Fibroblast of skin of left biceps (primary cell): ENCODE measurements at places on chromosomes 1 and 21.

DNA sequence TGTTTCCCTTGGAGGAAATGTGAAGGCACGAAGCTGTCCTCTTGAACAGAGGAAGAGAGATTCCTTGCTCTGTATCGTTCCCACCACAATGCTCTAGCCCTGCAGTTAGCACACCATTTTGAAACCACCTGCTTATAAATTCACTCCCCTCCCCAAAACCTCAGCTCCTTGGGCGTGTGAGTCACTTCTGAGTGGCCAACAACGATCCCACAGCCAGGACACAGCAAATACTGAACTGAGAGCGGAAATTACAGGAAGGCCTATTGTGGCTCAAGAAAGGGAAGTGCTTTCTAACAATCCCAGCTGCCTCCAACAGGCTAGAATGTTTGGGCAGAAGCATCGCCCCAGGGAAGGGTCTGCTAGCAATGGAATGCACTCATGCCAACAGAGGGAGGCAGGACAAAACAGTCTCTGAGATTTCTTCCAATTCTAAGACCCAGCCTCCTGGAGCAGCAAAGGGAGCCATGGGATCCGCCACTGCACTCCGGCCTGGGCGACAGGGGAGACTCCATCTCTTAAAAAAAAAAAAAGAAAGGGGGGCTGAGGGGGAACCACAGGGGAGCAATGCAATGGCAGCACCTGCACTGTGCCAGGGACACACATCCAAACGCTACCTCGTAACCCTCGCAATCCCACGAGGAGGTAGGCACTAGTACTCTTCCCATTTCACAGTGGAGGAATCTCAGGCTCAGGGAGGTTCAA, 1.9 kb downstream of the TMEM53 start:
- no peak for DNase-seq

DNA sequence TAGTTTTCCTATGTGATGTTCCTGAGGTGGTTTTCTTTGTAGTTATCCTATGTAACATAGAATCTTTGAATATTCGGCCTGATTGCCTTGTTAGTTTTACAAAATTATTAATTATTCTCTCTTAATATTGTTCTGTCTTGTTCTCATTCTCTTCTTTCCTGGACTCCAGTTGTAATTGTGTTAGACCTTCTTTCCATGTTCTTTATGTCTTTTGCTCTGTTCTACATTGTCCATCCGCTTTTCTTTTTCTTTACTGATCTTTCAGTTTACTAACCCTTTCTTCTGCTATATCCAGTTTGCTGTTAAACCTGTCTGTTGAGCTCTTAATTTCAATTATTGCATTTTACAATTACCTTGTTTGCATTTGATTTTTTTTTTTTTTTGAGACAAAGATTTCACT, 89.3 kb downstream of the PEX14 start:
- DNase-seq: no peak

DNA sequence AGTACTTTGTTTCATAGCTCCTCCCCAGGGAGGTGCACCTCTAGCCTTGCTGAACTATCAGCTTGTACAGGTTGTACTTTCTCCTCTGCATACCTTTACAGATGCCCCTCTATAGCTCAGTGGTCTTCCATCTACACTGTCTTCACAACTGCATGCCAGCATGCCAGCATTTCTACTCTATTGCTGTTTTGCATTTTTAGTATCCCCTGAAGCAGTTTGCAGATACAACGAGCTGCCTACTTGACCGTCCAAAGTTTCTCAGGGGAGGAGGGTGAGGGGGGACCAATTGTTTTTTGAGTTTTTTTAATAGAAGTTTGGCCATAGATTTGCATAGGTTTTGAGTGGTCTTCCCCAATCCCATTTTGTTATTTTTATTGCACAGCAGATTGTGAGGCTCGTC, 27.6 kb upstream of the CTH start:
- no peak for DNase-seq

- DNase-seq: no peak
Observed at GRCh38 chr1:41618066-41618825, 133.8 kb upstream of the EDN2 start.

GRCh38 chr21:16983420-16983819, 529.4 kb upstream of the CXADR start:
- no peak for DNase-seq

GRCh38 chr1:225847610-225848009, 34.6 kb downstream of the TMEM63A start:
- DNase-seq: no peak

DNA sequence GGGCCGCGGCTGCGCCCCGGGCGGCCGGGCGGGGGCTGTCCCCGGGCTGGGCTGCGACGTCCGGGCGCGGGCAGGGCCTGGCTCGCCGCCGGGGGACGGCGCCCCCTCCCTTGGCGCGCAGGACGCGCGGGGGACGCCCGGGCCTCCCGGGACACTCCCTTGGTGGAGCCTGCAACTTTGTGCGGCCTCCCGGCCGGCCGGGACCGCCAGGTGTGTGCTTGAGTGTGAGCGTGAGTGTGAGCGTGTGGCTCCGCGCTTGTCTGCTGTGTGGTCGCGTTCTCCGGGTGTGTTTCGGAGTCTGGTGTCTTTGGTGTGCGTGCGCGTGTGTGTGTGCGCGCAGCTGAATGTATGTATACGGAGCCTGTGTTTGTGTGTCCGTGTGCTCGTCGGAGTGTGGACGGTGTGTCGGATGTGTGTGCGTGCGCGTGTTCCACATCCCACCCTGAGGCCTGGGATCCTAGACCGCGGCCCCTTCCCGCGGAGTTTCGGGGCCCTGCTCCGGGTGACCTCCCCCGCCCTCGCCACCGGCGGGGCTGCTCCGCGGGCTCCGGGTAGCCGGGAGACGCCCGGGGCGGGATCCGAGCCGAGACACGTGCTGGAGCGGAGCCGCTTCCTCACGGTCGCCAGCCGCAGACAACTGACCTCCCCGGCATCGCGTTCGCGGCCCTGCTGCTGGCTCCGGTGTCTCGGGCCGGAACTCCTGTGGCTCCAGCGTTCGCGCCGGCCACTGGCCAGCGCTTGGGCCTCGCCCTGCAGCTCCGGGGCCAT, 1.7 kb downstream of the PTPRU start:
- no peak for DNase-seq

DNA sequence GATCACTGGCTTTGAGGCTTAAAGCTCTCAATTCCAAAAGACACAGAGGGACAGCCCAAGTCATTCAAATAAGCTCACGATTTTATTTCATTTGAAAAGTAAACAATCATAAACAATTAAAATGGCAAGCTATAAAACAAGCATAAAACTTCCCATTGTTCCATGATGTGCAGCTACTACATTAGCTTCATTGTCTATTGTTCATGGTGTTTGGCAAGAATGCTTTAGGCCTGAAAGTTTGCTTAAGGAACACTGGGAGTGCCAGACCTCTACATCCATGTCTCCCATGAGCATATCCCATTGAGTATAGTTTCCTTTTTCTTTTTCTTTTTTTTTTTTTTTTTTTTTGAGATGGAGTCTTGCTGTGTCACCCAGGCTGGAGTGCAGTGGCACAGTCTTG, 286.1 kb upstream of the ESRRG start:
- DNase-seq: no peak
